ENCODE measurements at places on chromosomes 7 and 10.
A peak's percentile ranks its signal among the peaks of the same experiment; 100 is the strongest.

GRCh38 chr10:90412582-90412981 lies 445.3 kb downstream of the HTR7 start:
- no peak for DNase-seq
- H3K27me3 ChIP-seq = no peaks in the 10 kb centered on the region
- no peak overlapping the region for H3K27ac ChIP-seq
- no peak overlapping the region for H3K4me3 ChIP-seq
- no peaks in the 10 kb centered on the region for H3K4me1 ChIP-seq

- DNase-seq = peak; percentile 86
- peak overlapping the region; percentile 45 for H3K27ac ChIP-seq
- peak overlapping the region; percentile 5 for H3K4me3 ChIP-seq
- H3K36me3 ChIP-seq = no peaks in the 10 kb centered on the region
- H3K27me3 ChIP-seq = no peaks in the 10 kb centered on the region
Measured at GRCh38 chr10:77877441-77878344, 48.9 kb downstream of the DLG5 start.

- no peaks in the 10 kb centered on the region for H3K36me3 ChIP-seq
- H3K4me1 ChIP-seq = no peaks in the 10 kb centered on the region
- no peaks in the 10 kb centered on the region for H3K27me3 ChIP-seq
Measured at GRCh38 chr10:130459011-130459410, 322.8 kb downstream of the GLRX3 start.

GRCh38 chr7:135718219-135718618 lies 9.8 kb downstream of the SLC13A4 start:
- H3K36me3 ChIP-seq = no peaks in the 10 kb centered on the region
- H3K27ac ChIP-seq = no peak overlapping the region
- DNase-seq = no peak
- no peaks in the 10 kb centered on the region for H3K4me1 ChIP-seq
- H3K4me3 ChIP-seq = no peak overlapping the region

All from Karpas-422 (cell line).